Activated naive CD8-positive, alpha-beta T cell treated with anti-CD3 and anti-CD28 coated beads for 36 hours (primary cell): ENCODE measurements at places on chromosomes 7 and 10. TPM values are rescaled to one million over a fixed set of nuclear protein-coding genes. Genes with fewer than 3 reads are reported as not detected.
A peak's percentile ranks its signal among the peaks of the same experiment; 100 is the strongest.

The NRG3 gene
- not detected for total RNA-seq

The CPA5 gene
- 3.5 TPM for total RNA-seq

The NUDT13 gene
- 1.2 TPM for total RNA-seq

The VAX1 gene
- not detected for total RNA-seq

The IDI2 gene
- total RNA-seq, result not detected

The PNLIPRP2 gene
- total RNA-seq, result not detected

DNA sequence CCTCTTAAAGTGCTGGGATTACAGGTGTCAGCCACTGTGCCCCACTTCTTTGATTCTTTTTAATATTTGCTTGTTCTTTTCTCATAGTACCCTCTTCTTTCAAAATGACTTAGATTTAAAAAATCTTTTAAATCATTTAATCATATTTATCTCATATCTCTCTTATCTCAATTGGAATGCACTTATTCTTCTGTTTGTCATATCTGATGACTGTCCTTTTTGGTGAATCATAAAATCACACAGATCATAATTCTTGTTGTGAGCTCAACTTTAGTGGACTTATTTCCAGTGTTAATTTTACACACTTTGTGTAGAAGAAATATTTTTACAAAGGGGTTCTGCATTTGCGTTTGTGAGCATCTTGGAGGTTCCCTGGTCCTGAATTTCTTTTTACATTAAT lies 220.3 kb upstream of the SLC26A5 start:
- no peak for DNase-seq

- DNase-seq, result no peak
Observed at GRCh38 chr7:1407892-1408291, 51.4 kb downstream of the MICALL2 start.

DNA sequence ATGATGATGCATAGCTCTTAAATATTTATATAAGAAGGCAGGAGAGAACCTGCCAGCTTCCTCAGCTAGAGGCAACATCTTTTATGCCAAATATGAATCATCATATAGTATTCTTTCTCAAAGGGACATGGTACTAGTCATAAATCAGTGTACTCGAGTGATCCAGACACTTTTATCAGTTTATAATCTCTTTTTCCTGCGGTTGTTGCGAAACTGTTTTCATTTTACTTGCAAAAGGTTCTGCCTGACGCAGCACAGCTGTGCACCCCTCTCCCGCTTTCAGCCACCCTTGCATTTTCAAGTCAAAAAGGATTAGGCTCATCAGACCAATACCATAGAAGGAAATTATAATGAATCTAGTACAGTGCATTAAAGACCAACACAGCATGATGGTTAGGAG lies 332.3 kb upstream of the PRKCQ start:
- DNase-seq, result no peak

DNA sequence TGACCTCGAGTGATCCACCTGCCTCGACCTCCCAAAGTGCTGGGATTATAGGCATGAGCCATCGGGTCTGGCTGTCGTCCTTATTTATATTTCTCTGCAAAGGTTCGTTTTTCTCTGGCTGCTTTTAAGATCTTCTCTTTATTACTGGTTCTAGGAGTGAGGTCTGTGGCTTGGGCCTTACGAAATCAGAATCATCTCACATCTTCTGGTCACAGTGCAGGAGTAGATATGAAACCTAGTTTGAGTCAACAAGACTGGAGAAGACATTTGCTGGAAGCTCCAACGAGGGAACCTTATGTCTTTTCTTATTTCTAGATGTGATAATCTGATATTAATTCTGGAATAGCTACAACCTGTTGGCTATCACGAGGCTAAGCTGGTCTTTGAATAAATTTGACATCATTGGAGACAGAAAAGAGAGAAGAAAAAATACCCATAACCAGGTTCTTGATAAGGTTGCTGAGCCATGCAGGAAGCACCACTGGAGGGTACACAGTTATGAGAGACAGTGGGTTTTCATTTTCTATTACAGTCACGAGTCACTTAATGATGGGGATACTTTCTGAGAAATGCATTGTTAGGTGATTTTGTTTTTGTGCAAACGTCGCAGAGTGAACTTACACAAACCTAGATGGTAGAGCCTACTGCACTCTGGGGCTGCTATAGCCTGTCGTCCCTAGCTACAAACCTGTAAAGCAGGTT lies 25.6 kb upstream of the IL15RA start:
- DNase-seq, result no peak

- no peak for DNase-seq
Observed at GRCh38 chr7:28336806-28337205, 75.5 kb upstream of the CREB5 start.

- no peak for DNase-seq
Observed at GRCh38 chr10:91191584-91191919, 28.9 kb upstream of the PCGF5 start.

DNA sequence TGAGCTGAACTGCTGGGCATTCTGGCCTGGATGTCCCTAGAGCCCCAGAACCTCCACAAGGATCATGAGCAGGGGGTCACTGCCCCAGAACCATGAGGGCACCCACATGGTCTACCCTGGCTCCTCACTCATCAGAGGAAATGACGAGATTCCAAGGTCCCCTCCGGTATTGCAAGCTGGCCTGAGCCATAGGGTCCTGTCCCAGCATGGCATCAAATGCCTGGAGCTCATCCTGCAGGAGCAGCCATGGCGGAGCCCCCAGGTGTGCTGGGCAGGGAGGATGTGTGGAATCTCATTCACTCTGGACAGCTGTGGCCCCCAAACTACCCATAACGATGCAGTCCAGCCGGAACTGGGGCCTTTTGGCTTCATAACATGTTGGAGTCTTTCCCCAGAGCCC lies 66.6 kb upstream of the ANTXRL start:
- DNase-seq, result no peak

DNA sequence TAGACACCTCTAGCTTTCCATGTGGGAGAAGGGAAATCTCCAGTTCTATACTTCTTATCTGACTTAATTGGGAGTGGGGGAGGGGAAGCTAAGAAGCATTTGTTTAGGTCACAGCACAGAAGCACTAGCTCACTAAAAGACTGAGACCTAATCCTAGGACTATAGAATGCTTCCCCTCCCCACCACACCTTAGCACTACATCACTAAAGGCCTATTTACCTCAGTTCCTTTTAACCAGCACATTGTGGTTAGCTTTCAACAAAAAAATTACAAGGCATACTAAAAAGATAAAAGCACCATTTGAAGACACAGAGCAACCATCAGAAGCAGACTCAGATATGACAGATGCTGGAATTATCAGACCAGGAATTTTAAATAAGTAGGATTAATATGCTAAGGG lies 53.8 kb upstream of the ADRA2A start:
- no peak for DNase-seq

DNA sequence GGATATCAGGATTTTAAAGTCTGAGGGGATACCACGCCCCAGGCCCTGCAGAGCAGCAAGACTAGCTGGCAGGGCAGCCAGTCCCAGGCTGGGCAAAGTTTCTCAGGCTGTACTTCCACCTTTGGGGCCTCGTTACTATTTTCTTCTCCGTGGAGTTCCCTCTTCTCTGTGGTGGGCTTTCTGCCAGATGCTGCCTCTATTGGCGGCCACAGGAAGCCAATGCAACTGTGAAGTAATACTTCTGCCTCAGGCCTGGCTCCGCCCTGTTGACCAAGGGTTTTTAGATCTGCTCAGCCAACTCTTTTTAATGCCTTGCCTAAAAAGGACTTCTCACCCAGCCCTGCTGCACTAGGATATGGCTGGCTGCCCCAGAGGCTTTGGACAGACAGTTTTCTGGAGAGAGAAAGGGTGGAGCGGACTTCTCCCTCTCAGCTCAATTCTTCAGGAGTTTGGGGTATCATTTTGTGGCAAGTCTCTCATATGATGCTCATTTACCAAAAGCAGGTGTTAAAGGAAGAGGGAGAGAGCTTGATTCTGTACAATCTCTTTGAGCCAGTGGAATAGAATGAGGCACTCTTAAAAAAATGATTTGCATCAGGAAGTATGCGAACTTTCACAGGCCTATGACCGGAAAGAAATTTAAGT lies 67.4 kb downstream of the HHEX start:
- no peak for DNase-seq

DNA sequence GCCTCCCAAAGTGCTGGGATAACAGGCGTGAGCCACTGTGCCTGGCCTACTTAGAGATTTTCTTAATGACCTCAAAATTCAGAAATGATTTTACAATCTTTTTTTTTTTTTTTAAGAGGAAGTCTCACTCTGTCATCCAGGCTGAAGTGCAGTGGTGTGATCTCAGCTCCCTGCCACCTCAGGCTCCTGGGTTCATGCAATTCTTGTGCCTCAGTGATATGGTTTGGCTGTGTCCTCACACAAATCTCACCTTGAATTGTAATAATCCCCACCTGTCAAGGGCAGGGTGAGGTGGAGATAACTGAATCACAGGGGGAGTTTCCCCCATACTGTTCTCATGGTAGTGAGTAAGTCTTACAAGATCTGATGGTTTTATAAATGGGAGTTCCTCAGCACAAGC lies 159.9 kb downstream of the DNAJC1 start:
- DNase-seq, result no peak

DNA sequence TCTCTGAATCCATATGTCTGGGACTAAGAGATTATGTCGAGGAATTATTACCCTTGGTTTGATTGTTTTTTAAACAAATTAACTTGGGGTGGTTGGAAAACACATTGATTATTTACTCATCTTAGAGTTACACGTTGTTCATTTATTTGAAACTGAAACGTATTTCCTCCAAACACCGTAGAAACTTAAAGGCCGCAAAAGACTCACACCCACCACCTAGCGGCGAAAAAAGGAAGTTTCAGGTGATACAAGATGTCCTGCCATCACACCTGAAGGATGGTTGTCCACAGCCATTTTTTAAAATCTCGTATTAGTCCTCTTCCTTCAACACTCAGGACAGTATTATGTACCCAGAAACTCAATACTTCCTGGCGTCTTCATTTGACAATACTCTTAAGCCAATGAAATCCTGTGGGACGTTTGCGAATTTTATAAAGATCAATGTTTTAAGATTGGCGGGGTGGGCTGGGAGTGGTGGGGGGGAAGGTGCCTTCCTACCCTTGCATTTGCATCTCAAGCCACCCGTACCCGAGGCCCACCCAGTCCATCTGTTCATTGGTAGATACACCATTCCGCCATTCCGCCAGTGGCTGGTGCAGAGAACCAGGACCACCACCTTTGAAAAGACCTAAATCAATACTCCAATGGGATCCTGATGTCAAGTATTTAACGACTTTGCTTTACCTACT lies 1.4 kb upstream of the LCOR start:
- DNase-seq, result peak; percentile 74

DNA sequence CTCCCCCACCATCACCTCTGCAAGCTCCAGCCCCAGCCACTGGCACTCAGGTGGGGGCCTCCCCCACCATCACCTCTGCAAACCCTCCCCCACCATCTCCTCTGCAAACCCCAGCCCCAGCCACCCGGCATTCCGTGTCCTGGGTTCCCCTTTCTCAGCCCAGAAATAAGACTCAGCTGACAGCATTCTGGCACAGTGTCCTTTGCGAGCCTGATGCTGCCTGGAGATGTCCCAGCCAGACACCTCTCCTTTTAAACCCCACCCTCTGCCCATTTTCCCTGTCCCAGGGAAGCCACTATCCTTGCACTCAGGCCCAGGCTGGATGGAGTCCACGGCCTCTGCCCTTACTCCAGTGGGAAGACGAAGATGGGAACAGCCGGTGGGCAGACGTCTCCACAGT lies 49.8 kb downstream of the ELFN1 start:
- no peak for DNase-seq

GRCh38 chr7:87057210-87057609 lies 2.2 kb downstream of the ELAPOR2 start:
- no peak for DNase-seq

GRCh38 chr7:10874666-10875065 lies 99.0 kb upstream of the PHF14 start:
- no peak for DNase-seq
